ENCODE measurements at places on chromosomes 6 and 20.

- no peak for DNase-seq
Measured at GRCh38 chr20:59424976-59425375, 124.6 kb downstream of the EDN3 start.

DNA sequence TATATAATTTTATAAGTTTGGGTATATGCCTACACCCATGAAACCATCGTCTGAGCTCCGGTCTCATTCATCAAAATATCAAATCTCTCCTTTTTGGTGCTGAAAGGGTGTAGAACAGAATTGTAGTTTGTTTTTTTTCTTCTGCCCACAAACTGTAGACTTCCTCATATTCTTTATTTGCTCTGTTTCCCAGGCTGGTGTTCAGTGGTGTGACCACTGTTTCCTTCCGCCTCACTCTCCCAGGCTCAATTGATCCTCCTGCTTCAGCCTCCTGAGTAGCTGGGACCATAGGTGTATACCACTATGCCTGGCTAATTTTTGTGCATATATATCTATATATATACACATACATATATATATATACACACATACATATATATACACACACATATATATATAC lies 139.6 kb upstream of the HCRTR2 start:
- no peak for DNase-seq

DNA sequence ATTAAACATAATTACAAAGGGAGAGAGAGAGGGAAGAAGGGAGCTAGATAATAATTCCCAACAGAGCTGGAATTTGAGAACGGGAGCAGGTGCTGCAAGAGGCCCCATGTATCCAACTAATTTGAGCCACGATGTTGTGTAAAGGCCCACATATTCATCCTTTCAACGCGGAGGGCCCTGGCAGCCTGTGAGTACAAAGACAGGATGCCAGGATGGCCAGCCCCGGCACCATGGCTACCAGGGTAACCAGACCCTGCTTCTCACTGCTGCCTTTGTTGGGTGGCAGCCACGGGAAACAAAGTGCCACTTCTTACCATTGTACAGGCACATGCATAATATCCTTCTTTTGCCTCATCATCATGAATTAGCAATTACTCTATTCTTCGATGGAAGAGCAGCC lies 492.0 kb upstream of the NRSN1 start:
- DNase-seq: no peak

DNA sequence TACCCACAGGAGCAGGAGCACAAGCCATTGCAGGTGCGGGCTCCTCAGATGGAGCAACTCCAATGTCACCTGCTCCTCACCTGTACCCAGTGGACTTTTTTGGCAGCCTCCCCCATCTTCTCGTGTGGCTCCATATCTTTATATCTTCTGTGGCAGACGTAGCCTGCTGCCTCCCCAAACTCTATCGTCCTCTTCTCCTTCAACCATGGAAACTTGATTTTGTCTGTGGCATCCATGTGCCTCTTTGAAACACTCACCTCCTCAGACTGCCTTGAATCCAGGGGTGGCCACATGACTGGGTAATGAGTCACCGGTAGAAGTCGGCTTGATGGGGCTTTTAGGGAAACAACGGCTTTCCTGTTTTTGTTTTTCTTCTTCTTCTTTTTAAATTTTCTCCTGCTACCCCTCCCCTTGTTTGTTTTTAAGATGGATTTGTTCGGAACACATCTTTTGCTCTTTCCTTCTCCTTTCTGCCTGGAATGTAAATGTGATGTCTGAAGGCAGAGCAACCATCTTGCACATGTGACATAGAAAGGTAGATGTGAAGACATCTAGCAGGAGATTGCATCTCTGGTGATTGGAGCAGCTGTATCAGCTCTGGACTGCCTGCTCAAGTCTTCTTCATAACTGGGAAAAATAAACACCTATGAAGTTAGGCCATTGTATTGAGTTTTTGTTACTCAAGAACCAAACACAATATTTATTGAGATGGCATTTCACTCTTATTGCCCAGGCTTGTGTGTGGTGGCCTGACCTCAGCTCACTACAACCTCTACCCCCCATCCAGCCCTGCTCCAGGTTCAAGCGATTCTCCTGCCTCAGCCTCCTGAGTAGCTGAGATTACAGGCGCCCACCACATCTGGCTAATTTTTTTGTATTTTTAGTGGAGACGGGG lies 69.9 kb upstream of the DDR1 start:
- no peak for DNase-seq

DNA sequence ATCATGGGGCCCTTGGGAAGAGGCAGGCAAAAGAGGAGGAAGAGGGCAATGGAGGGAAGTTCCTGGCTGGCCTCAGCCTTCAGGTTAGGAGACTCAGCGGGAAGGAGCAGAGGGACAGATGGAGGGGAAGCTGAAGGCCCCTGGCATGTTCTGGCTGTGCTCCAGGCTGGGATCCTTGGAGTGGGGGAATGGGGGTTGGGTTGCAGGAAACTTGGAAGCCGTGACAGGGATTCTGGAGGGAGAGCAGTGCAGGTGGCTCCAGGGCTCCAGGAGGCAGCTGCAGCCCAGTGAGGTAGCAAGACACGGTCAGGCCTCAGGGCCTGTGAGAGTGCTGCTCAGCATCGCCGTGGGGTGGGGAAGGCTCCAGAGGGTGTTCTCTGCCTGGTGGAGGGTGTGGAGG lies 64.6 kb upstream of the SCP2D1 start:
- DNase-seq: no peak

- DNase-seq: no peak
Measured at GRCh38 chr20:50003253-50003656, 20.5 kb downstream of the SNAI1 start.

DNA sequence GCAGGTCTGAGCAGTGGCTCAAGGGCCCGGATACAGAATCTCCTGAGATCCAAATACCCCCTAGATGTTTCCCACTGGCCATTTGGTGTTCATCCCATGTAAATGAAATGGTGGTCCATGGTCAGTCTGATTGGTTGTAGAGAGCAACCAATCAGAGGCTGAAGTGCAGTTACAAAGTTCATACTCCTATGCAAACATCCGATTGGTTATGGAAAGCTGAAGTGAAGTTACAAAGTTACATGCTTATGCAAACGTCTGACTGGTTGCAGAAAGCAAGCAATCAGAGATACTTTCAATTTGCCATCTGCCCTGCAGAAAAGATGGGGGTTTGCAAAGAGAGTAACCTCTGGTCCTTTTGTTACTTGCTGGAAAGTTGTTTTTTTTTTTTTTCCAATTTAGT lies 313.6 kb downstream of the CDKAL1 start:
- DNase-seq: no peak

DNA sequence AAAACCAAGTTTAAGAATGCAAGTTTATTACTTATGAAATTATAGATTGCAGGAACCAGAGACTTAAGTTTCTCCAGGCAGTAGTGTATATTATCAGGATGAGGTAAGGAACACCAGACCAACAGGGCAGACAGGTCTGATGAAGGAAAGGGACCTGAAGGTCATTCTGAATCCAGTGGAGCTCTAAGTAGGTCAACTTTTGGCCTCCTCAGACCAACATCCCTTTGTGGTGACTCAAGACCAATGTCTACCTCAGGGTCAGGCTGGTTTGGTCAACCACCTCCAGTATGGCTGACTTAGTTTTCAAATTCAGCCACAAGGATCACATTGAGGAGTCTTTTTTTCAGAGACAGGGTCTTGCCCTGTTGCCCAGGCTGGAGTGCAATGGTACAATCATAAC lies 38.7 kb upstream of the TFAP2A start:
- no peak for DNase-seq

- DNase-seq: no peak
Measured at GRCh38 chr6:158047127-158047518, 65.5 kb downstream of the SYNJ2 start.

- DNase-seq: peak; percentile 22
Measured at GRCh38 chr20:19850198-19850533, 92.1 kb downstream of the RIN2 start.

GRCh38 chr6:12075067-12075563 lies 63.0 kb downstream of the HIVEP1 start:
- no peak for DNase-seq

- DNase-seq: no peak
Measured at GRCh38 chr6:53672237-53672636, 6.7 kb upstream of the KLHL31 start.

- DNase-seq: no peak
Measured at GRCh38 chr20:34834459-34834893, 9.0 kb upstream of the NCOA6 start.

DNA sequence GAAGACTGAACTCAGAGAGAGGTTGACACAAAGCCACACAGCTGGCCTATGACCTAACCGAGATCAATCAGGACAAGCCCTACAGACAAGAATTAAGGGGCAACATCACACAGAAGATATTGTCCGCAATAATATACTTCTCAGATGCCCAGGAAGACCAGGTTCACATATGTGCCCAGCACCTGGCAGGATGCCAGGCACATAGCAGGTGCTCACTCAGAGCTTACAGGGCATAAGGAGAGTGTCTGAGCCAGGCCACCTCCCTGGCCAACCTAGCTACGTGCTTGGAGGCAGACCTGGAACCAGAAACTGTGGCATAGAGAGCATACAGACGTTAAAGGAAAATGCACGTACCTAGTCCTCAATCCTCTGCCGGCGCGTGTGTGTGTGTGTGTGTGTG lies 87.0 kb upstream of the LRFN2 start:
- no peak for DNase-seq

GRCh38 chr6:10722570-10722819 lies 375 bp upstream of the TMEM14C start:
- DNase-seq: no peak

DNA sequence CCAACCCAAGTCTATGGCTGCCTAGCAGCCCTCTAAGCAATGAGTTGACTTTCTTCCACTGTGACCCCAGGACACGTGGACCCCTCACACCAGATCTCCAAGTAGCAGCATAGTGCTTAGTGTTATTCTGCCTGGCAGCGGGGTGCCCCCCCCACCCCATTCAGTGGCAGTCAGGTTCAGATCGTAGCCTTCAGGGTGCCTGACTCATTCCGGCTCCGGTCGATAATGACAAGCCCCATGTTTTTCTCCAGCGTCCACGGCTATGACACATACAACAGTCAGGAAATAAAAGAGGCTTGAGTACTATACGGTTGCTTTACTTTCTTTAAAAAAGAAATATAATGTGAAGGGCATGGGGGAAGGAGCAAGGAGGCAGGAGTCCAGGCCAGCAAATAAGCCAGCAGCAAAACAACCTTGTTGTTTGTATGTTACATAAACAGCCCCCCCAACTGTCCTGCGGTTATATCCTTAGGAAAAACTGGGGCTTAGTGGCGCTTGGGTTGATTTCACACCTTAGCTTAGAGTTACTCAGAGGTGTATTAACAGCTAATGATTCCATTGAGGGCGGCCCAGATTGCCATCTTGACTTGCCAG lies 23.1 kb downstream of the GNAS start:
- no peak for DNase-seq

DNA sequence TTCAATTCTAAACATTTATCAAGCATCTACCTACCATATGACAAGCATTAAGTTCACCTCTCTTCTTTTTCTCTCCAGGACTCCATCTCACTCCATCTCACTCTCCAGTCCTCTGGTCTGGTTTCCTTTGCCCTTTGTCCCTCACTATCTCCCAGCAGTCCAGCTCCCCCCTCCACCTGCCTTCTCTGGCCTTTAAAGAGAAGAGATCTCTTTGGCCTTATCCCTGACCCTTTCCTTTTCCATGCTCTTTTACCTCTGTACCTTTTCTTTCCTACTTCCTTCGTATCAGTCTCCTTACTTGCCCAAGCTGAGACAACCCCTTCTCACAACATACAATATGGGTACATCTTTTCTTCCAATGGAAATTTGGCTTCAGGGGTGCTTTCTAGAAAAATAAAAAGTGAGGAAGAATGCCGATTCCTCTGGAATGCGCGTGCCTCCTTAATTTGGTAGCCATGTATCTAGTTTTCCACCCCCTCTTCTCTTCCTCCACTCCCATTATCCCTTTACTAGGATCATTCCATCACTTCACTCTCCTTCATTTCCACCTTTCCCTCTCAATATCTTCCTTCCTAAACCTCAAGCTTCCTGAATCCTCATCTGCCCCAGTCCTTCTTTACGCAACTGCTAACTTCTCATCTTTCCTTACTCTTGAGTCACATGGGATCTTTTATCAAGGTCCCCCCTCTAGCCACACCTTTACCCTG lies 745 bp upstream of the AGPAT1 start:
- no peak for DNase-seq

DNA sequence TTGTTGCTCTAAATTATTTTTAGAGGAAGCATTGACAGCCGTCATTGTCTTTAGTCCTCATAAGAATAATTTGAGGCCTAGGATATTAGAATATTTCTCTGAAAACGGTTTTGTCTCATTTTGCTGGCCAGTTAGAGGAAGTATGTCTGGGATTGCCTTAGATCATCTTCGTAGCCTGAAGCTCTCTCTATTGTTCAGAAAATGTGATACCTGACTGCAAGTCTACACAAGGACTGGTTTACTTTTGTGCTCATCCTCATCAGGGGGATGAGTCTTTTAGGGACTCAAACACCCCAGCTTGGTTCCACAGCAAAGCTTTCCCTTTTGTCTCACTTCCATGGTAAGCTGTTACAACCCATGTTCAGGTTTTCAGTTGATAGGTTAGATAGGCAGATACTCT lies 141.8 kb downstream of the FARS2 start:
- no peak for DNase-seq

GRCh38 chr6:168194732-168195567 lies 115.9 kb upstream of the FRMD1 start:
- no peak for DNase-seq

DNA sequence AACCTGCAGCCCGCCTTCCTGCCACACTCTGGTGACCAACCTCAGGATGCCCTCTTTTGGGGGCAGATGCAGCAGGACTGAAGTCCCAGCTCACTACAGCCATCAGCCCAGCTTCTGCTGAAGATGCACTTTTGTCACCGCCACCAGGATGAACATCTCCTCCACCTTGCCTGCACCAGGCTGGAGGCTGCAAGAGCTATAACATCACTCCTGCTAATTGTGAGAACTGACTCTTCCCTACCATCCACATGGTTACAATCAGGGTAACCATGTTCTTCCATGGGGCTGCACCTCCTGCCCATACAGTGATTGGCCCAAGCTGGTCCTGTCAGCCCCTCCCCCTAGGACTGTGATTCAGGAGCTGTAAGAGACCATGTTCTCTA lies 2.0 kb upstream of the ACTL10 start:
- DNase-seq: no peak

DNA sequence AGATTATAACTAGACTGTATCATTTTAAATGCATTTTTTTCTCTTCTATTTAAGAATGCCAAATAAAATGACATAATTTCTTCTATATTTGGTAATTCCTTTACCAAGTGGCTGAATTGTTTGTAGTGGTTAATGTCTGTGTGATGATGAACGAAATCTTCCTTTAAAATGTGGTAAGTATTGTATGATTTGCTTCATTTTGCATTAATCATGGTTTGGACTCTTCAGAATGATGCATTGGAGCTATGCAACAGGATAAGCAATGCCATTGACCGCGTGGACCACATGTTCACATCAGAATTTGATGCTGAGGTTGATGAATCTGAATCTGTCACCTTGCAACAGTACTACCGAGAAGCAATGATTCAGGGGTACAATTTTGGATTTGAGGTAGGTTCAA lies 99.6 kb downstream of the MAP3K4 start:
- DNase-seq: no peak

GRCh38 chr20:44768854-44769480 lies 23.3 kb downstream of the KCNK15 start:
- no peak for DNase-seq
